ENCODE measurements at places on chromosomes 16 and 17. TPM values are rescaled to one million over a fixed set of nuclear protein-coding genes. Genes with fewer than 3 reads are reported as not detected.

GRCh38 chr16:27335349-27336053, 21.7 kb downstream of the IL4R start:
- DNase-seq, result no peak

G6PC1 gene
- total RNA-seq, result not detected

NPIPA5 gene
- total RNA-seq, result 21.6 TPM

DNA sequence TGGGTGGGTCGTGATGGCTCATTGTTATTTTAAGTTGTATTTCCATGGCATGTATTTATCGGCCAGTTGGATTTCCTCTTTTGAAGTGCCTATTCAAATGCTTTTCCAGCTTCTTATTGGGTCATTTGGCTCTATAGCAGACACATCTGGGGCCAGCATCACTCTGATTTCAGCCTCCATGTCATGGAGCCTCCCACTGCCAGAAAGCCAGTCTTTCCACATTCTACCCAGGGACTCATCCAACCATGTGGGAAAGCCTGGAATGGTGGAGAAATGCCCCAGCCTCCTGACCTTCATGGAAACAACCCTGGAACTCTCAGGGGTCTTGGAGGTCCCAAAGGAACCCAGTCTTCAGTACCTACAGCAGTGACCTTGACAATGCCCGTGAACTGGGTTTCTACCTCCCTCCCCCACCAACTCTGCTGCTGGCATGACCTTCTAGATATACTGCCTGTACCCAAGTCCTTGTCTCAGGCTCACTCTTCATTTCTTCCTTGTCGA, 33.8 kb upstream of the ADGRG1 start:
- DNase-seq, result peak; percentile 41

CA4 gene
- total RNA-seq, result not detected

DNA sequence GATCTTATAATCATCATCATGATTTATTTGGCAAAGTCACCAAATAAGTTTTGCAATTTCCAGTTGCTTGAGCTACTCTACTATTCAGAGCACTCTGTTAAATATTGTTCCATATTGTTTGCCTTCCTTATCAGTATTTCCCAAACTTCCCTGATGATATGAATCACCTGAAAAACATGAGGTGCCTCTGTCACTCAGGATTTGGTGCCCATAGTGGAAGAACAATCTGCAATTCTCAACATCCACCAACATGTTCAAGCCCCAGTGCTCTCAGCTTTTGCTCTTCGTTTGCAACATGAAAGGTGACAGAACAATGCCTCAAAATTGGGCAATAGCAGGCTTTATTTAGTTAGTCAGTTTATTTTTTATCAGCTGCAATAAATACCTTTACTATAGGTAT, 28.6 kb upstream of the WSB1 start:
- DNase-seq, result no peak

GRCh38 chr16:79826732-79827475, 226.4 kb upstream of the MAF start:
- no peak for DNase-seq

- no peak for DNase-seq
These were observed 19.4 kb downstream of the RHOT1 start for GRCh38 chr17:32161506-32162365.

DNA sequence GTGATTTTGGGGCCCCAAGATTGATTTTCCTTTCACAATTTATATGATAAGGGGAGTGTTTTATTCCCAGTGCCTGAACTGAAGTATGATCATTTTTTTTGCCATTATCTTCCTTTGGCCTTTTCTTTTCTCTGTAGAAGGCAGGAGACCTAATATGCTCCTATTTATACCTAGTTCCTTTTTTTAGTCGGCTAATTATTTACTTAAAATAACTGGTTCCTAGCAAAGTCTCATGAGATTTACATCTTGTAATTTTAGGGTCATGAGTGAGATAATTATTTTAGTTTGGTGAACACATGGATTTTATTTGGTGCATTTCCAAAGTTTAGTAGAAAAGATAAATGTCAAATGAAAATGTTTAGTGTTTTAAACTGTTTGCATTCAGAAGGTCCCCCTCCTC, 24.8 kb downstream of the SEC14L1 start:
- no peak for DNase-seq

FOXC2 gene
- not detected for total RNA-seq

GRCh38 chr17:64679710-64680216, 17.7 kb upstream of the SMURF2 start:
- no peak for DNase-seq

DNA sequence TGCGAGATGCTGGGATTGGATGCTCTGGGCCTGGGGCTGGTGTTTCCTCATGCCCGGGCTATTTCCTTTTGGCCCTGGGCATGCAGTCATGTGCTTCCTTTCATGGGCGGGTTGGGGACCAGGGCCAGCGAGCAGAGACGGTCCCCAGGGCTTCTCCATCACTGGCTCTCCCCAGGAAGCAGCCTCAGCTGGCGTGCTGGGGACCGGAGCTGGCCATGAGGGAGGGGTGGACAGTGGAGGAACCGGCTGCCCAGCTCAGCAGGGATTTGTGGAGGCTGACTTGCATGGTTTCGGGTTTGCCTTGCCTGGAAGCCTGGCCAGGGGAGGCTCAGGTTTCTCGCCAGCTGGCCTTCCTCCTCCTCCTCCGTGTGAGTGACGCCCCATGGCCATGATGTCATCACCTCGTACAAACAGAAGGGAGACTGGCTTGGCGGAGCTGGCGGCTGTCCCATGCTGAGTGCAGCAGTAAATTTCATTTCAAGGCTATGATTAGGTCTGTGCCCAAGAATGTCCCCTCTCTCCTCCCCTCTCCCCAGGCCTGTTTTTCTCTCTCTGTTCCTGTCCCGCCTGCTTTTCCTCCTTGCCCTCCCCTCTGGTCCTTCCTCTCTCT, 8.9 kb upstream of the TIMP2 start:
- DNase-seq, result peak; percentile 97

GRCh38 chr17:74267987-74268499, 6.0 kb upstream of the DNAI2 start:
- DNase-seq, result no peak

- no peak for DNase-seq
These were observed 473 bp downstream of the FTO start for GRCh38 chr16:53704445-53704813.

Measured in suprapubic skin (tissue), 4 donors.